ENCODE measurements at places on chromosomes 16 and 17.
A peak's percentile ranks its signal among the peaks of the same experiment; 100 is the strongest.

- peak; percentile 46 for DNase-seq
Measured at GRCh38 chr17:27218719-27219488, 75.0 kb upstream of the WSB1 start.

GRCh38 chr17:62656446-62656845, 29.0 kb downstream of the MRC2 start:
- no peak for DNase-seq

GRCh38 chr17:65900216-65900615, 291.7 kb downstream of the CEP112 start:
- no peak for DNase-seq

DNA sequence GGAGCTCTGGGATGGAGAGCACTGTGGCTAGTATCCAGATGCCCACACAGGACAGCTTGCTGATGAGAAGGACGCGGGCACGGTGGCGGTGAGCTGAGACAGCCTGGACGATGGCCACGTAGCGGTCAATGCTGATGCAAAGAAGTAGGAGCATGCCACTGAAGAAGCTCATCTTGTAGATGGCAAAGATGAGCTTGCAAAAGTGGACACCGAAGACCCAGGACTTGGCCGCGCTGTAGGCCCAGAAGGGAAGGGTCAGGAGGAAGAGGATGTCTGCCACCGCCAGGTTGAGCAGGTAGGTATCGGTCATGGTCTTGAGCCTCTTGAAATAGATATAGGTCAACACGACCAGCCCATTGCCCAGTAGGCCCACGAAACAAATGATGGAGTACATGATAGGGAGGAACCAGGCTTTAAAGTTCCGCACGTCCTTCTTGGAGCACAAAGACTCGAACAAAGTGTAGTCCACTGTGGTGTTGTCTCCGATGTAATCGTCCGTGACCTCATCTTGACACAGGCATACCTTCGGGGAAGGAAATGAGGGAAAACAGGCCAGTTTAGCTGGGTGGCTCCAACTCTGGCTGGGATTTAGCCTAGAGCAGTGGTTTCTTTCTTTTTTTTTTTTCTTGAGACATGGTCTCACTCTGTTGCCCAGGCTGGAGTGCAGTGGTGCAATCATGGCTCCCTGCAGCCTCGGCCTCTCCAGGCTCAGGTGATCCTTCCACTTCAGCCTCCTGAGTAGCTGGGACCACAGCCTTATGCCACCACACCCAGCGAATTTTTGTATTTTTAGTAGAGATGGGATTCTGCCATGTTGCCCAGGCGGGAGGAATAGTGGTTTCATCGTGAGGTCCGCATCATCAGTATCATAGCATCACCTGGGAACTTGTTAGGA, 9.7 kb downstream of the CCR7 start:
- DNase-seq = no peak

GRCh38 chr17:75892556-75893224, 4.1 kb downstream of the TRIM65 start:
- no peak for DNase-seq

DNA sequence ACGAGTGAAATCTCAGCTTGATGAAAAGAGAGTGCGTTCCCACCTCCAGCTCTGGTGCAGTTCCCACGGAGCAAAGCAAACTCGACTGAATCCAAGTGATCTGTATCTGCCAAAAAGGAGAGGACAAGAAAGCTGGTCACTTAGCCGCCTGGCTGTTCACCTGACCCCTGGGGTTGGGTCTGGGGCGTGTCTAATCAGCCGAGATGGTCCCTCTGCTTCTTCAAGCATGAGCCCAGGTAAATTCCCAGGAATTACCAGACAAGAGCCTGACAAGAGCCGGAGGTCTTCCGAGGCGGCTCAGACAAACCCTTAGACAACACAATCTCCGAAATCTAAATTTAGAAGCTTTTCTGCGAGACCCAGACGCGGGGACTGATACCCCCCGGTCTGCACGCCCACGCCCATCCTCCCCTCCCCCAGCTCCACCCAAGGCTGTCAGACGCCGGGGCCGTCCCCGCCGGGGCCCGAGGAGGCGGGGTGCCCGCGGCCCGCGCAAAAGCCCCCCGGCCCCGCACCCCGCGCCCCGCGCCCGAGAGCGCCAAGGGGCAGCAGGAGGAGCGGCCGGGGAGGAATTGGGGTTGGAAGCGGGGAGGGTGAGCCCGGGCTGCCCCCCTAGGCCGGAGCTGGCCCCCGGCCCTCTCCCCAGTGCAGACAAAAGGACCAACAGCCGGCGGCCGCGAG, 674 bp downstream of the ZNF821 start:
- peak; percentile 37 for DNase-seq

DNA sequence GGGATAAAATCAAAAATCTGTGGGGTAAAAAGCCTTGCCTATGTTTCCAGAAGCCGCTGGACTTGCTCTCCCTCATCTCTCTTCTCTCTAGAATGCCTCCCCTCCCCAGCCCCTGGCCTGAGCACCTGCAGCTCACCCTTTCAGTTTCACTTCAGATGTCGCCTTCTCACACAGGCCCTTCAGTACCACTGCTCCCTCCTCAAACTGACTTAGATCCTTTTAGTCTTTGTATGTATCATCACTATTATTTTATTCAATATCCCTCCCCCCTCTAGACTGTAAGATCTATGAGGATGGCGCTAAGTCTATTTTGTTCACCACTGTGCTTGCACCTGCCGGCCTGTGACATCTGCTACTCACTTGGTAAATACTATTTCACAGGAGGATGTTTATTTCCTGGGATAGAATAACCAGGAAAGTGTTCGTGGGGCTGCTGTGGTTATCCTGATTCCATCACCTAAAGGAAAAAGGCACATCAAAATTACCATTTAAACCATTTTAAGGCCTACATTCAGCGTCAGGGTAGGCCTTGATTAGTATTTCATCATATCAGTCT, 122.3 kb downstream of the MRTFB start:
- no peak for DNase-seq

Data from hematopoietic multipotent progenitor cell treated with erythropoietin and hydrocortisone succinate and interleukin-3 and kit ligand, for 4 days (in vitro differentiated cells).